Cardiac septum (tissue), 1 donor: ENCODE measurements at places on chromosomes 7 and 10. TPM values are rescaled to one million over a fixed set of nuclear protein-coding genes. Genes with fewer than 3 reads are reported as not detected.

WNT8B gene
- not detected for total RNA-seq

PRLHR gene
- not detected for total RNA-seq

STAG3 gene
- 0.43 TPM for total RNA-seq

COL26A1 gene
- not detected for total RNA-seq

IDI2 gene
- 0.51 TPM for total RNA-seq

ENO4 gene
- not detected for total RNA-seq

EPO gene
- not detected for total RNA-seq

TNS3 gene
- 29.0 TPM for total RNA-seq

NACAD gene
- total RNA-seq, result 5.3 TPM

NDUFB2 gene
- 505 TPM for total RNA-seq

PIP gene
- total RNA-seq, result not detected

SPACDR gene
- 1.1 TPM for total RNA-seq

AGR2 gene
- total RNA-seq, result not detected

GIMAP5 gene
- 6.6 TPM for total RNA-seq

VSTM2A gene
- total RNA-seq, result not detected

EN2 gene
- total RNA-seq, result not detected

TFPI2 gene
- total RNA-seq, result 1.9 TPM

LRIT1 gene
- not detected for total RNA-seq

RBP3 gene
- not detected for total RNA-seq

HMX3 gene
- total RNA-seq, result not detected

OR2A12 gene
- total RNA-seq, result not detected

GNGT1 gene
- not detected for total RNA-seq

ADARB2 gene
- not detected for total RNA-seq

FAM180A gene
- 25.1 TPM for total RNA-seq

LRRC17 gene
- 1.8 TPM for total RNA-seq

STEAP4 gene
- 19.9 TPM for total RNA-seq

RBM48 gene
- 9.7 TPM for total RNA-seq

SEMA3C gene
- total RNA-seq, result 60.8 TPM

ZNF853 gene
- total RNA-seq, result 14.2 TPM

SAMD9L gene
- total RNA-seq, result 4.1 TPM

CDC14C gene
- not detected for total RNA-seq

PTN gene
- total RNA-seq, result 15.8 TPM

STEAP1 gene
- total RNA-seq, result 6.5 TPM

FAM25A gene
- not detected for total RNA-seq

TMEM184A gene
- total RNA-seq, result 0.08 TPM

OPN4 gene
- not detected for total RNA-seq

AOAH gene
- 1.6 TPM for total RNA-seq

PON3 gene
- 0.54 TPM for total RNA-seq

GALNT17 gene
- total RNA-seq, result 60.6 TPM

MYH16 gene
- total RNA-seq, result not detected

APBB1IP gene
- 2.5 TPM for total RNA-seq

PSD gene
- total RNA-seq, result 1.7 TPM
